ENCODE measurements at places on chromosomes 12 and 14.

GRCh38 chr12:62717643-62718042, 217.3 kb downstream of the PPM1H start:
- DNase-seq: no peak

DNA sequence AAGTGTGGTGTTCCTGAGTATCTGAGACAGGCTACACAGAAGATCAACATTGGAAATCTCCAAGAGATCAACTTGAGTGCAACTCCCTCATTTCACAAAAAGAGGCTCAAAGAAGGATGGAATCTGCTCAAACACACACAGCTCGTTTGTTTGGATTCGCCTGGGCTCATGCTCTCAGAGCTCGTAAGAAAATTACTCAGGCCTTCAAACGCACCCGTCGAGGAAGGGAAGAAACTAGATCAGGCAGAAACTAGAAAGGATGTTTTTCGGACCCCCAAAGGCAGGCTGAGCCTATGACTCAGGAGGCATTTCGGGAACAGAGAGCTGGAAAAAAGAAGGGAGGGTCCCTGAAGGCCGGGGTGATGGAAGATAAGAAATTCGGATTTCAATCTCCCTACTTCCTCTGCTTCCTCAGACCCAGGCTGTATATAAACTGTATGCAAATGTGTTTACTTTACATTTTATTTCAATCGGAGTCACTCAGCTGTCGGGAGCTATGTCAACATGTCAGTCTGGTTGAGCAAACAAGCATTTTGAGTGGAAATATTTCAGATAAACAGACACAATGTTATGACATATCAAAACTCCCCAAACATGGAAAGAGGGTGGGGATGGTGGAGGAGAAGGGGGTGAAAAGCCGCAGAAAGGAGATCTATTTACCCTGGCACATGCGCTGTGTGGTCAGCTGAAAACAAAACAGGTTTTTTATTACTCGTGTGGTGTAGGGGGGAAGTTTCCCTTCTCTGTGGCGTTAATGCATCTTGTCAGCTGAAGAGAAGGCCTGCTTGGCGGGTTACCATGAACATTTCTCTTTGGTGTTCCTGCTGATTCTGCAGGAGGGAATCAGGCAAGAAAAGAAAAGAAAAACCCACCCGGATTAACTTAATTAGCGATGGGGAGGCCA, 129.1 kb upstream of the TBX3 start:
- no peak for DNase-seq

- DNase-seq: no peak
These were observed 20.0 kb upstream of the DNAH10 start for GRCh38 chr12:123741937-123742572.

GRCh38 chr14:23167116-23167847, 16.2 kb downstream of the SLC7A8 start:
- DNase-seq: no peak

DNA sequence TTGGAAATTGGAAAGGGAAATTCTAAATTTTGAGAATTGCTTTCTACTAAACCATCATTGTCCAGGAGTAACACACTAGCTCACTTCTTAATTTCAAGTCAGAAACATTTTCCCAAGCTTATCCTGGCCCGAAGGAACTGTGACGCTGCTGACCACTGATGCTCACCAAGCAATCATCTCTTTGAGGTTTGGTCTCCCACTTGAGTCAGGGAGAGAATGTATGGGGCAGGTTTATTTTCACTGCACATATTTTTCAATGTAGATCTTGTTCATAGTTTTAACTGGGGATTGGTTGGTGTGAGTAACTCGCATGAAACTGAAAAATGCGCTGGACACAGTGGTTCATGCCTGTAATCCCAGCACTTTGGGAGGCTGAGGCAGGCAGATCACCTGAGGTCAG, 12.9 kb upstream of the RNASE10 start:
- DNase-seq: no peak

DNA sequence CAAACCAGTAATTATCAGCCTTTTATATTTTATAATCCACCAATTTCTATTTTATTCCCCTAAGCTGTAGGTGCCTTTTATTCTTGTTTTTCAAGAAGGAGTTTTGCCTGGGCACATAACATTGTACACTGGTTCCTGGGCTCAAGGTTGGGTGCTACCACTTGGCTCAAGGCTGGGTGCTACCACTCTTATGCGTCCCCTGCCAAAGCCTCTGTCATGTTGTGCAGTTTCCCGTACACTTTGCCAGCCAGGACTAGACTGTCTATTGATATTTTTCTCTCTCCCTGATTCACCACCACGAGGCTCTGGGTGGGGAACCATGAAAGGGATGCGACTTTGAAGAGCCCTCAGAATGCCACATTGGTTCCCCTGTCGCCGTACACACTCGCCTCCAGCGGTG, 52.5 kb upstream of the VASH1 start:
- DNase-seq: no peak

DNA sequence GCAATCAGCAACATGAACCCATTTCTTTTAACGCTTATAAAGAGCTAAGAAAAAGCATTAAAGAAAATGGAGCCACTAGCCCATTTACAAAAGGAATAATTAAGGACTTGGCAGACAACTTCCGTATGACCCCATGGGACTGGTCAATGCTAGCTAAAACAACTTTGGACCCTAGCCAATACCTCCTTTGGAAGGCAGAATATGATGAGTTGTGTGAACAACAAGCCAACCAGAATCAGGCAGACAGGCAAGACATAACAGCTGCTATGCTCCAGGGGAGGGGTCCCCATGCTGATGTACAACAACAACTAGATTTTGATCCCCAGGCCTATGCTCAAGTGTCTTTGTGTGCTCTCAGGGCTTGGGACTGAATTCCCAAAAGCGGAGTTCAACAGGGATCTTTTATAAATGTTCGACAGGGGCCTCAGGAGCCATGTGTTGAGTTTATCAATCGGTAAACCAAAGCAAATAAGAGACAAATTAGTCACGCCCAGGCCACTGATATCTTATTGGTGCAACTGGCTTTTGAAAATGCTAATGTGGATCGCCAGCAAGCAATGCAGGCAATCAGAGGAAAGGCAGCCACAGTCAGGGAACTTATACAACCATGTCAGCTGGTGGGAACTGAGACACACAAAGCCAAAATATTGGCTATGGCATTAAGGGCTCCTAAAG, 254.4 kb upstream of the DIO2 start:
- no peak for DNase-seq

DNA sequence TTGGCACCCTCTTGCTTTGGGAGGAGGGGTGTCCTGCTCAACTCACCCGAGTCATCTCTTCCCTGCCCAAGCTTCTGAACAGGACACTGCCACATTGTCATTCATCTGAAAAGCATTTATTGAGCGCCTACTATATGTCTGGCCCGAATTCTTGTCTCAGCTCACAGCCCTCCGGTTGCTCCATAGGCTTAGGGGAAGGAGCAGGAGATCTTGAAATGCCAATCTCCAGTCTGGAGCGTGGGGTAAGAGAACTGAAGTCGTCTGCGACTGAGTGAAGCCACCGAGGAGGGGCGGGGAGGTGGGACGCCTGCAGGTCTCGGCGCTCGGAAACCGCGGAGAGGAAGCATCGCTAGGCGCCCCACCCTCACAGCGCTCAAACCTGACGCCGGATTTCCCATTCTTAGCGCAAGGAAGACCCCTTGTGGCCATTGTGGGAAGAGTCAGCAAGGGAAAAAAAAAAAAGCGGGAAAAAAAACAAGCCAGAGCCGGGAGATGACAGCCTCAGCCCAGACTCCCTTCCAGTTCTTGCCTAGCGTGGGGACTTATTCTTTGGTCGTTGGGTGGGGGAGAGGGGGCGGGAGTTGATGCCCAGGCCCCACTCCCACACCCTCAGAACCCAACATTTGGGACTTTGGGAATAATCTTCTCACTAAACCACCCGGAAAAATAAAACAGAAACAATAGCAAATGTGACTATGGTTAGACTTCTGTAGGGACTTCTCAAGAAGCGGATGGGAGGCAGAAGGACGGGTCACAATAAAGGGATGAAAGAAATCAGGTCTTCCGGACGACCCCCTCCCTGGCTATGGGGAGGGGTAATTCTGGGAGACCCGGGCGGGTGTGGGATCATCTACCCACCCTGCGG, 28.2 kb upstream of the SMUG1 start:
- no peak for DNase-seq

Measured in keratinocyte (primary cell).